SK-MEL-5 (cell line): ENCODE measurements at places on chromosomes 16 and 17.

DNA sequence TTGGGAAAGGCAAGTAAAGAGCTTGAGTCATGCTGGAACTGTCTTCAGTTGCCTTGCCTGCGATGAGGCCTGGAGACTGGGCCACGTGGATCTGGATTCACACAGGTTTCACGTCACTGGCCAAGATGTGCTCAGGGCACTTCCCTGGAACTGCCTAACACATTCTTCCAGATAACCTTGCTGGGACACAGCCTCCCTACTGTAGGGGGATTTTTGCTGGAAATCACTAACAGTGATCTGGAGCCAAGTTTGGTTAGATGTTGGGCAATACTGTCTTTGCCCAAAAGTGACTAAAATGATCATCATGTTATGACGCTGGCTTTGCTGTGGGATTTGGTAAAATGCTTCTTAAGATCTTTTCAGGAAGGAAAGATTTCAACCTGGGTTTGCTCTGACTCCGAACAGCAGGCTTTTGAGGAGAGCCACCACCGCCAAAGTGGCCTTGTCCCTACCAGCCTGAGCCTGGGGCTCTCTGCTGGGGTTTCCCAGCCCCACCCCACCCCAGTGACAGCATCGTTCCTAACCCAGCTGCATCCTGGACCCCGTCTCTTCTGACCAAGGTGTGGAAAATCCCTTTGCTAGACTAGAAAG is 14.7 kb downstream of the C1QTNF1 start:
- DNase-seq: no peak

GRCh38 chr17:42277342-42277712 is 1.1 kb upstream of the STAT5B start:
- DNase-seq: no peak

GRCh38 chr17:80346498-80347275 is 68.3 kb upstream of the ENDOV start:
- DNase-seq: no peak

DNA sequence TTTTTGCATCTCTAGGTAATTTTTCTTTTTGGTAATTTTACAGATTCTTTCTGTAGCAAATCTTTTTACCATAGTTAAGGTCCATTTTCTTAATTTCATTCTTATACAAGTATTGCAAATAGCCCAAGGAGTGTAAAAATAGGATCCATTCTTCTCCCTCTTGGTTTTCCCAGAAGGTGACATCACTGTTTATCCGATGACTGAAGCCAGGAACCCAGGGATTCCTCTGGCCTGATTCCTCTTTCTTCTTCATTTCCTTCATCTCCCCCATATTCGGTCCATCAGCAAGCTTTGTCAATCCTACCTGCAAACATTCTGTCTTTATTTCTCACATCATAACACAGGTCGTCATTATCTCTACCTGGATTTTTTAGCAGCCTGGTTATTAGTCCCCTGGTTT is 5.3 kb downstream of the RBBP6 start:
- no peak for DNase-seq

DNA sequence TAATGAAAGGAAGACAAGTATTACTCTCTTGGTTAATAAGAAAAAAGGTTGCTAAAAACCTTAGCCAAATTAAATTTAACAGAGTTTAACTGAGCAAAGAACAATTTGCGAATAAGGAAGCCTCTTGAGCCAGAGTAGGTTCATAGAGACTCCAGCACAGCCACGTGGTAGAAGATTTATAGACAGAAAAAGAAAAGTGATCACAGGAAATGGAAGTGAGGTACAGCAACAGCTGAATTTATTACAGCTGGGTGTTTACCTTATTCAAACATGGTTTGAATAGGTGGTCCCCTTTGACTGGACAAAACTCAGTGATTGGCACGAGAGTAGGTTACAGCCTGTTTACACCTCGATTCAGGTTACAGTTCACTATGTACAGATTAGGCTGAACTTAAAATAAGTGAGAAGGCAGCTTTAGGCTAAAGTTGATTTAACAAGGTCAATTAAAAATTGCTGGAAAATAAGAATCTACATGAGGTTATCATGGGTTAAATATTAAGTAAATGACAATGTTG is 3.3 kb upstream of the CCL15 start:
- no peak for DNase-seq

GRCh38 chr16:81138831-81139557 is 42.8 kb upstream of the GCSH start:
- DNase-seq: no peak

DNA sequence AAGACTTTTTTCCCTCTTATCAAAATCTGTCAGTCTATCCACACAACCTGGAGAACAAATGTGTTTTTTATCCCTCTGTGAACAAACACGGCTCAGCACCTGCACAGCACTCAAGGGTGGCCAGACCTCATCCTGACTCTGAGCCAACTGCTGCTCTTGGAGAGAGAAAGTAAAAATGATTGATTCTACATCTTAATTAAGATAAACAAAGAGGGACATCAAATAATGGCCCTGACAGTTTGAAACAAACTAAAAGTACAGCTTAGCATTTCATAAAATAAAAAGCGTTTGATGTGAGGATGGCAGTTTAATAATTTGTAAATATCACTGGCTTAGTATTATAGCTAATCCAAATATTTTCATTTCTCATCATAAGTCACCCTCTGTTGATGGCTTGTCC is 106.2 kb downstream of the SNX11 start:
- no peak for DNase-seq

DNA sequence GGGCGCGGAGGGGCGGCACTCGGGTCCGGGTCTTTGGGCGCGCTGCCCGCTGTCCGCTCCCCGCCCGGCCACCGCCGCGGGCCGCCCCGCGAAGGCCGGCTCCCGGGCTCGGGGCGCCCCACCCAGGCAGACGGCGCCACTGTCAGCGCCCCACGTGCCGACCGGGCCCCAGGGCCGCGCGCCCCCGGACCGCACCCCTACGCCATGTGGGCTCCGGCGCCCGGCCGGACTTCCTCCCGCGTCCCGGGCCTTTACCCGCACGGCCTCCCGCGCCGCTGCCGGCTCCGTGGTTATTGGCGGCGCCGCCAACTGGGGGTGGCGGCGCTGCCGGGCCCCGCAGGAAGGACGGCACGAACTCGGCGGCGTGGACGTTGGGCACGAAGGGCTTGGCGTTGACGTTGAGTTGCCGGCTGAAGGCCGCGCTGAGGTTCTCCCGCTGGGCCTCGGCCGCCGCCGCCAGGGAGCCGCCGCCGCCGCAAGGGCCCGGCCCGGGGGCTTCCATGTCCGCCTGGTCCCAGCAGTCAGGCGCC is 577 bp downstream of the GSPT1 start:
- no peak for DNase-seq

- DNase-seq: no peak
Measured at GRCh38 chr16:54216688-54217087, 69.9 kb downstream of the IRX3 start.

DNA sequence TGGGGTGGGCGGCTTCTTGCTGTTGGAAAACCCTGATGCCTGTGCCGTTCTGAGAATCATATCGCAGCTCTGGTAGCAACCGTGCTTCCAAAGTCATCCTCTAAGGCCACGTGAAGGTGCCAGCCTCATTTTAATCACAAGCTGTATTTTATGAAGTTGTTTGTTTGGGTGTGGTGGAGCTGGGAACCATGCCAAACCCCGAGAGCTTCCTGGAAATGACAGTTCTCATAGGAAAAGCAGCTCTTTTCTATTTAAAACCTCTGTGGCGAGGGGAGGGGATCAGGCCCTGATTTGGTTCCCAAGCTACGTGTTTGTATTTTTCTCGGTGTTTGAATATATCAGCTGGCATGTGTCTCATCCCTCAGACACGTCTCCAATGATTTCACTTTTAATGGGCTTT is 21.7 kb downstream of the KNOP1 start:
- peak; percentile 77 for DNase-seq

DNA sequence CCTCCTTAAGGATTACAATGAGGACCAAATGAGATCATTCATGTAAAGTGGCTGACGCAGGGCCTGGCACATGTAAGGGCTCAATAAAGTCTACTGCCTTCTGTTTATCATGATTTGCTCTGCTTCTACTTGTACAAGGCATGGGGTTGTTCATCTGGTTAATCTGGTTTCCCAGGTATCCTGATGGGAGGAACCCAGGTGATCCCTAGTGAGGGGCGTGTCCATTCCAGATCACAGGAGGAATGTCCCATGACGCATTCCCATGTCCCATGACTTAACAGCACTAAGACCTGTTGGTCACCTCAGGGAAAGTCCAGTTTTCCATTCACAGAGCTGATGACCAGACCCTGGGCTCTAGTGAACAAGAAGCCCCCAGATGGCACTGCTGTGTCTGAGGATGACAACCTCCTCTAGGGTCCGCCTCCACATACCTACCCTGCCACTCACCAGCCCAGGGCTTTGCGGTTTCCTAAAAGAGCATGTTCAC is 11.5 kb upstream of the TPPP3 start:
- DNase-seq: no peak

DNA sequence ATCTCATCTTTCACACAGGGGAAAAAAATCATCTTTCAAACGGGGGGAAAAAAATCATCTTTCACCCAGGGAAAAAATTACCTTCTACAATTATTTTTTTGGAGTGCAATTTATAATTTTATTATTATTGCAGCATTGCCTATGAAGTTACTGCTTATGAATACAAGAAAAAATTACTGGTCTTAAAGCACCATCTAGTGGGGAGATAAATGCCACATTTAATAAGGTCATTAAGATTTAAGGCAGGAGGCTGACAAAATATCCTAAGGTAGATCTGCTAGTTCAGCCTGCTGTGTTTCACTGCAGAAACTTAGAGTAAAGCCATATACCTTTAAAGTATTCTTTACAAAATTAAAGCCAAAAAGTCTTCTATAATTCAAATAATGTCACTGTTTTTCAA is 13.7 kb downstream of the SHCBP1 start:
- peak; percentile 63 for DNase-seq

- DNase-seq: no peak
Measured at GRCh38 chr17:63847525-63848249, 5.2 kb upstream of the SMARCD2 start.

DNA sequence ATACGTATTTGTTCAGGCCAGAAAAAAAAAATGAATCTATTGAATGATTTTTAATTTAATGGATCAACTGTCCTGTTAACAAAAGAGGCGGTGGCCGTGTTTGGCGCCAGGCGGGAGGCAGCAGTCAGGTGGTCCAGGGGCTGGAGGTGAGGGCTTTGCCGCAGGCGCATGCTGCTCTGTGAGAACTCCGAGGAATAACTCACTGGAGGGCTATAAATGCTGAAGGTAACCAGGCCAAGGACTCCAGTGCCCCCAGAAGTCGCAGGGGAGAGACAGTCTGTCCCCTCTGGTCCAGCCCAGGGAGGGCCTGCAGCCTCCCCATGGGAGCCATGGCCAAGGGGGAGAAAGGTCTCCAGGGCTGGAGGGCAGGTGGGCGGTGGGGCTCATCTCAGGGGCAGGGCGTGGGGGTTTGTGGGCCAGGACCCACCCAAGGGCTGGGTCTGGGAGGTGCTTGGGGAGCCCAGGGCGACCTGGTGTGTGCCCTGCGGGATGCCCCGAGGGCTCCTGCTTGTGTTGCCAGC is 7.1 kb upstream of the BAHCC1 start:
- DNase-seq: peak; percentile 60

- DNase-seq: no peak
Measured at GRCh38 chr17:77720946-77721845, 237.3 kb upstream of the TNRC6C start.

DNA sequence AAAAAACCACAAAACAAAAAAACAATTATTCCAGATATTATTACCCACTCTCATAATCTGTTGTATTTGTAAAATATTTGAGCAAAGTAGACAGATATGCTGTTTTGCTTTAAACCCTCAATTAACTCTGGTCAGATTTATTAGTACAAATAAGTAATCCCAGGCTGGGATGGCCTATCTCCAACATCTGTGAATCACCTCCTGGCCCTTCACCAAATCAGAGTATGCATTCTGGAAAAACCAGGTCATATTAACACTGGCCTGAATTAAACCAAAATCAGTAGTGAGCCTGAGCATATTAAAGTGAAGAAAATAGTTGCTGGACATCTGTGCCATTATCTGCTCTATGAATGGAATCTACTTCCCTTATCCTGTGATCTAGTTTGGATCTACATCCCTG is 41.0 kb downstream of the STAT3 start:
- no peak for DNase-seq

GRCh38 chr16:70653809-70654771 is 7.7 kb downstream of the IL34 start:
- peak; percentile 85 for DNase-seq

GRCh38 chr16:52496051-52496876 is 50.7 kb downstream of the TOX3 start:
- peak; percentile 52 for DNase-seq

- DNase-seq: peak; percentile 43
Measured at GRCh38 chr16:86942151-86943051, 364.1 kb downstream of the FOXL1 start.

DNA sequence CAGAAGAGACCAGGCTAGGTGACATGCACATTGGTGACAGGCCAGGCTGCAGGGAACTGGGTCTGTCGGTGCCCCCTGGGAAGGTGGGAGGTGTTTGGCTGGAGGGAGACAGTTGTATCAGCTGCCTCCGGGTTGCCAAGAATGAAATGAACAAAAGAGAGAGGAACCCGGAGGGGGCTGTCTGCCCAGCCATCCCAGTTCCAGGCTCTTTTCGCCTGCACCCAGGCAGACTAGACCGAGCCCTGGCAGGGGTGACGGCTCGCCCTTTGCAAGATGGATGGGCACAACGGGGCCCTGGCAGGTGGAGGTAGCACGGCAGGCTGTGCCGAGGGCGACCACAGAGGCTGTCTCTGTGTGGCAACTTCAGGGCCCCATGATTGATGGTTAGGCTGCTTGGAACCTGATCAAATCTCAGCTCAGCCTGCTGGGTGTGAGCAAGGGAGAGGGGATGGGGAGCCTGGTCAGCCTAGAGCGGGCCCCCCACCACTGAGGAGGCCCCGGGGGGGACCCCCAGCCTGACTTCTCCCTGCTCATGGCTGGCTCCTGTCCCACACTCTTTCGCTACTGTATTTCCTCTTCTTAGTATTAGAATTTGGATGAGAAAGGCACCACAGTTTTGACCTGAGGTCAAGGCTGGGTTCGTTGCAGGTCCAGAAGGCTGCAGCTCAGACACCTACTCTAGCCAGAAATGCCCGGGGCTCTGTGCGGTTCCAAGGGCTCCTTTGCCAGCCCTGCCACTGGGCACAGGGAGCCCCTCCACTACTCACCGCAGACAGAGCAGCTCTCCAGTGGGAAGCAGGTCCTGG is 118.9 kb upstream of the CHMP6 start:
- DNase-seq: no peak

GRCh38 chr17:35162755-35163154 is 15.1 kb downstream of the UNC45B start:
- DNase-seq: no peak
